ENCODE measurements at places on chromosomes 5 and 9.
A peak's percentile ranks its signal among the peaks of the same experiment; 100 is the strongest.

- no peaks in the 10 kb centered on the region for H3K27me3 ChIP-seq
- DNase-seq = no peak
- H3K4me1 ChIP-seq = no peaks in the 10 kb centered on the region
- no peak overlapping the region for H3K4me3 ChIP-seq
- H3K27ac ChIP-seq = no peak overlapping the region
Observed at GRCh38 chr5:120354126-120354525, 110.0 kb upstream of the PRR16 start.

DNA sequence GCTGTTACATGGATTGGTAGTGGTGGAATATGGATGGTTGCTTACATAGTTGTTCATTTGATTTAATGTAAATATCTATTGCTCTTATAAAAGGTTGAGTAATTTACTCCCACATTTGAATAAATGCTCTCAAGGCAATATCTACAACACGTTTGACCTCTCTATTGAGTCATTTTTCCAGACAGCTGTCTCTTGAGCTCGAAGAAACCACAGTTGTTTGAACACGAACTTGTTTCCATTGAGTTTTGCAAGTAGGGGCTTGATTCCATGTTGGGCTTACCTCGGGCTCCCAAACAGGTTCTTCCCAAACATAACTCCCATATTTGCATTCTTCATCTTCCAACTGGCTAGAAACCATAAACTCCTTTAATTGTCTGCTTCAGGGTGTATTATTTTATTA lies 115.0 kb upstream of the HMHB1 start:
- DNase-seq = no peak
- H3K36me3 ChIP-seq = no peaks in the 10 kb centered on the region
- no peaks in the 10 kb centered on the region for H3K27me3 ChIP-seq
- H3K4me3 ChIP-seq = no peak overlapping the region
- H3K4me1 ChIP-seq = no peaks in the 10 kb centered on the region

DNA sequence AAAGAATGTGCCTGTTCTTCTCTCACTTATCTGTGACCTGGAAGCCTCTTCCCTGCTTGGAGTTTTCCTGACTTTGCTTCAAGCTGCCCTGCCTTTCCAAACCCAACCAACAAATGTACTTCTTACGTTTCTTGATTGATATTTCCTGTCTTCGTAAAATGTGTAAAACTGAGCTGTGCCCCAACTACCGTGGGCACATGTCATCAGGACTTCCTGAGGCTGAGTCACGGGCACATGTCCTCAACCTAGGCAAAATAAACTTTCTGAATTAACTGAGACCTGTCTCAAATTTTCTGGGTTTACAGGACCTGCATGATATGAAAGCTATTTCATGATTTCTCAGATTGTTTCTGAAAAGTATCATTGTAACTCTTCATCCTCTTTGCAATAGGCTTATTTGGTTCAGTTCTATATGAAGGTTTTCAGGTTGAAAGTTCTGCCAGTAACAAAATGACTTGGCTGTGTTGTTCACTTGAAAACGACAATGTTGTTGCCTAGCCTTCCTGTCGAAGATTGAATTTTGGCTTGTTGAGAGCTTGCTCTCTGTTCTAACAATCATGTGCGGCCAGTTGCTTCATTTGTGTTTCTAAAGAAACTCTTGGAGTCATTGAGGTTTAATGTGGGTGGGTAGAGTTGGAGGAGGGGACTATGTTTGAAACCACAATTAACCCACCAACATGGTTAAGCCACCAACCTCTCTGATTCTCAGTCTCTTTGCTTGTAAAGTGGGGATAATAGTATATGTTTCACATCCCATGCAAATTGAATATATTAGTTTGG lies 145.6 kb downstream of the FBXL7 start:
- H3K4me3 ChIP-seq = no peak overlapping the region
- no peak for DNase-seq
- no peaks in the 10 kb centered on the region for H3K36me3 ChIP-seq
- no peak overlapping the region for H3K27ac ChIP-seq
- no peaks in the 10 kb centered on the region for H3K4me1 ChIP-seq

DNA sequence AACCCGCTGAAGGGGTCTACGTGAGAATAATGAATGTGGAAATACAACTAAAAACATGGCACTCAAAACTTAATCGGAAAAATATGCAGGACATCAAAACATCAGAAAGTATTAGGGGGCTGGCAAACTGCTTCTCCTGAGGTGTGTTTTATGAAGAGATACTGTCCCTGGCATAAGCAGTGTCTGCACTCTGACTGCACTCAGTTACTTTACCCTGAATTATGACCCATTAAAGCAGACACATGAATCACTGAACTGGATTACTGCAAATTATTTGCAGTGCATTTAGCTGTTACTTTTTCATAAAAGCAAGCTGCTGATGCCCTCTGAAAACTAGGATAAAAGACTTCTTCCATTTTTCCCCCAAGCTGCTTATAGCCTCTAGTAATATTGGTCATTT lies 164.9 kb downstream of the AP3B1 start:
- peak; percentile 59 for DNase-seq
- no peaks in the 10 kb centered on the region for H3K36me3 ChIP-seq
- H3K27me3 ChIP-seq = no peaks in the 10 kb centered on the region
- no peak overlapping the region for H3K27ac ChIP-seq

DNA sequence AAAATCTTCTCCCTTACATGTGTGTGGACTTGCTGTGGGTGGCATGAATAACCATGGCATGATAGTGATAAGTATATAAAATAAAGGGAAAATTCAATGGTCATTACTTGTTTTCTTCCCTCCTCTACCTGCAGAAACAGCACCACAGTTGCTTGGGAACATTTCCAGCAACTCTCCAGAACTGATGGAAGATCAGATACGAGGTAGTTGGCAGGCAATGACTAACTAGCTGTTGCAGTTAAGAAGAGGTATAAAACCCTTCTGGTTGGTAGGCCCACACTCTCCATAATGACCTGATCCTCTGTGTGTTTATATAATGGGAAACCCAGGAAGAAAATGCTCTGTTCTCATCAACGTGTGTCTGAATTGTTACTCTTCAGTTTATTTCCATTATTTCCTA lies 185.9 kb downstream of the SYK start:
- H3K4me1 ChIP-seq = no peaks in the 10 kb centered on the region
- H3K27ac ChIP-seq = no peak overlapping the region
- no peak overlapping the region for H3K4me3 ChIP-seq
- H3K27me3 ChIP-seq = no peaks in the 10 kb centered on the region

DNA sequence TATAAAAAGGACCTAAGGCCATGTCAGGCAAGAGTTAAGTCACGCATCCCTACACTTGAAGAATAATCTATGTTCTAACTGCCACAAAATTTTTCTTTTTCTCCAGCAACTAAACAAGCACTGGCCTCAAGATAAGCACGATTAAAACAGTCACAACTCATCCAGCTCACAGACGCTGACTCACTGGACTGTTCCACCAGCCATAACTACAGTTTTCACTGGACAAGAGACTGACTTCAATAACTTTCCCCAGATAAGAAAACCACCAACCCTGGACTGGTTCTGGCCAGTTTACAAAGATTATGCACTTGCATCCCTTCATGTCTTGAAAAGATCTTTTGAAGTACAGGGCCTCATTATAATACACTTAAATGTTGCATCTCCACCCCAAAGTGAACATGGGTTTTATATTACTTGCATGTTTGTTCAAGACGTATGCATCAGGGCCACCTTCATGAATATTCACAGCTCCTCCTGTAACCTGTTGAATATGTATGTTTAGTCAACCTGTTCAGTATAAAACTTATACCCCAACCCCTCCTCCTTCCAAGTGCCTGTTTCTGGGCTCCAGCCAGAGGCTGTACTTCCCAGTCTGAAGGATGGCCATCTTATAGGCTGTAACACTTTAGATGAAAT lies 129.3 kb upstream of the EPB41L4A start:
- H3K4me1 ChIP-seq = peaks cover 11% of the 10 kb centered on the region
- H3K4me3 ChIP-seq = no peak overlapping the region
- no peaks in the 10 kb centered on the region for H3K27me3 ChIP-seq
- no peak overlapping the region for H3K27ac ChIP-seq
- H3K36me3 ChIP-seq = no peaks in the 10 kb centered on the region
- DNase-seq = no peak

- H3K27ac ChIP-seq = no peak overlapping the region
- DNase-seq = no peak
- H3K27me3 ChIP-seq = peaks cover 13% of the 10 kb centered on the region
- H3K4me1 ChIP-seq = peaks cover 9% of the 10 kb centered on the region
- H3K36me3 ChIP-seq = no peaks in the 10 kb centered on the region
Observed at GRCh38 chr5:35227720-35228119, 2.6 kb downstream of the PRLR start.

- H3K27ac ChIP-seq = no peak overlapping the region
- H3K27me3 ChIP-seq = no peaks in the 10 kb centered on the region
- no peak for DNase-seq
- no peaks in the 10 kb centered on the region for H3K4me1 ChIP-seq
- H3K4me3 ChIP-seq = no peak overlapping the region
Observed at GRCh38 chr9:80866121-80866520, 823.2 kb downstream of the TLE1 start.

DNA sequence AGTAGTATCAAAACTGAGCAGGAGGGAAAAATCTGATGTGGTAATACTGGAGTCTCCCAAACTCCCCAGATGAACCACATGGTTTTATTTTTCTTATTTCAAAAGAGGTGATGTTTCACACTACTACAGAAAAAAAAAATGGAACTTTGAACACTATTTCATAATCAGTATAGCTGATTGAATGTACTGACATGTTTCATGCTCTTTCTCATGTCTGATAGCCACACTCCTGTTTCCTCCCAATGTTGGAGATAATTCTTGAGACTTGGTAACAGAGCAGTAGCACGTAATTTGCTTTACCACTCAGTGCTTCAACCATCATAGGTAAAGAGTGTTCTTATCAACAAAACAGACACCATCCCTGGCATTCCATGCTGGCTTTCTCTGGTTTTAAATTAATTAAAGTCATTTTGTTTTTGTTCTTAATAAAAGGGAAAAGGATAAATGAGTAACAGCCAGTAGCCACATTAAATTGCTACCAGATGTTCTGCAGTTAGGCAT lies 85.2 kb downstream of the MUSK start:
- H3K27ac ChIP-seq = no peak overlapping the region
- no peak overlapping the region for H3K4me3 ChIP-seq
- H3K27me3 ChIP-seq = no peaks in the 10 kb centered on the region
- no peaks in the 10 kb centered on the region for H3K36me3 ChIP-seq

Data from spinal cord (tissue), 10 donors.